ENCODE measurements at places on chromosomes 1 and 21. TPM values are rescaled to one million over a fixed set of nuclear protein-coding genes. Genes with fewer than 3 reads are reported as not detected.

The TMEM51 gene
- total RNA-seq: not detected

The RIPK4 gene
- 0.08 TPM for total RNA-seq

The CSMD2 gene
- not detected for total RNA-seq

The FCMR gene
- total RNA-seq: 56.4 TPM

The MYBPH gene
- not detected for total RNA-seq

The VWA5B1 gene
- total RNA-seq: not detected

The ARHGEF10L gene
- total RNA-seq: not detected

The C1orf167 gene
- not detected for total RNA-seq

The OR14A16 gene
- not detected for total RNA-seq

The RIPPLY3 gene
- total RNA-seq: not detected

The WNT9A gene
- not detected for total RNA-seq

The HUNK gene
- not detected for total RNA-seq

The S100A13 gene
- 5.1 TPM for total RNA-seq

The LCE3D gene
- not detected for total RNA-seq

The KCNJ15 gene
- 0.06 TPM for total RNA-seq

The PRELP gene
- not detected for total RNA-seq

The RGS4 gene
- total RNA-seq: not detected

The CLCNKB gene
- total RNA-seq: not detected

The P3H1 gene
- 35.5 TPM for total RNA-seq

The LCE1D gene
- total RNA-seq: not detected

The TDRD10 gene
- total RNA-seq: not detected

The PUM1 gene
- 104 TPM for total RNA-seq

The AKT3 gene
- total RNA-seq: 36.9 TPM

The LRRC53 gene
- not detected for total RNA-seq

The RORC gene
- total RNA-seq: 0.90 TPM

The KIAA0040 gene
- total RNA-seq: 31.8 TPM

The CLCA1 gene
- not detected for total RNA-seq
